ENCODE measurements at places on chromosomes 6 and 20. TPM values are rescaled to one million over a fixed set of nuclear protein-coding genes. Genes with fewer than 3 reads are reported as not detected.

OR2H1 gene
- not detected for total RNA-seq

DNA sequence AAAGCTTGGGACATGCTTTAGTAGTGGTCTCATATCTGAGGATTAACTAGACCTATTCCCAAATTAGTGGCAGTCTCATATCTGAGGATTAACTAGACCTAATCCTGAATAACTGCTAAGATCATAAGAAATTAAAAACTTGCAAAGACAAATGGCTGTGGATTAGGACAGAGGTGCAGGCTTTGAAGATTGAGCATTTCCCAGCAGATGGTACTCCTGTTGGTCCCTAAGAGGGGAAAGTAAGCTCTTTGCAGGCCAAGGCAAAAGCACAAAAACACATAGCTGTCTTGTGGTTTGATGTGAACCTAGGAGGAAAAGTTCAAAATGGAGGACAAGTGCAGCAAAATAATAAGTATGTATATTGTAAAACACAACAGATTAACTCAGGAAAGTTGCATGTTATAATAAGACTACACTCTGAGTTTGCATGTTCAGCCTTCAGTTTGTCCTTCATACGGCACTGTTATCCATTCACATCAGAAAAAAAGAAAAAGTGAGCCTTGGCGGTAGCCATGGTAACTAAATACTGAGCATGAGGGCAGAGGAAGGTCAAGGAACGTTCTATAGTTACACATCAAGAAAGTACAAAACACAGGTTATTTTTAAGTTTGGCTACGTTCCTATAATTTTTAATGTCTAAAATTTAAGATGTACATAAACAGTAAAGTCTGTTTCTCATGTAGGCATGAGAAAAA lies 62.8 kb downstream of the FILIP1 start:
- no peak for DNase-seq

LY6G6C gene
- not detected for total RNA-seq

PDE7B gene
- 18.7 TPM for total RNA-seq

CCN6 gene
- total RNA-seq: not detected

GRCh38 chr20:35451295-35451694 lies 4.1 kb upstream of the CEP250 start:
- DNase-seq: no peak

DNA sequence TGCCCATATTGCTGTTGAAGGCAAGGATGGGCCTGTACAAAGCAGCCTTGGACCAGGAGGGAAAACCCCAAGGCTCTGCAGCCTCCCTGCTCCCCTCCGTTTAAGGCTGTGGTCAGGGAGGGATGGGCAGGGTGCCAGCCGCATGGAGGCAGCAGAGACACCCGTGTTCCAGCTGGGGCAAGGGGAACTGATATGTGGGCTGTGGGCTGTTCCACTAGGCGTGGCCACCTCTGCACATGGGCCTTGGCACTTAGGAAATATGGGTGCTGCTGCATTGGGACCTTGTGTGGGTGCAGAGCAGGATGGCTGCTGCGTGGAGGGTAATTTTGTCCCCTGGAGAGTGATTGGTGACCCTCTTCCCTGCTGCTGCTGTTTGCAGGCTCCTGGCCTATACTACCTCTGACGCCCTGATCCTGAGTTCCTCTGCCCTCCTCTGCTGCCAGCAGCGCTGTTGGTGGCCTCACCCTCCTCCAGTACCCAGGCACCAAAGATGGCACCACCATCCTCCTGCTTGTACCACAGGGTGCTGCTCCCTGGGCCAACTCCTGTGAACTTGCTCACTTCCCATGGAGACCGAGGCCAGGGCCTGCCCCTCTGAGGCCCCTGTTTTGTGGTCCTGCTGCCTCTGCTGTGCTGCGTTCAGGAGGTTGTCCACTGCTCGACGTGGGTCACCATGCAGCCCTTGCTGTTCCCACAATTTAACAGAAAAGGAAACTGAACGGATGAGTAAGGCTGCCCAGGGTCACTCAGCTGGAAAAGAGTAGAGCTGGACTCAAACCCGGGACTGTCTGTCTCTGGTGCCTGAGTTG lies 35.3 kb downstream of the PANK2 start:
- peak; percentile 82 for DNase-seq

DNA sequence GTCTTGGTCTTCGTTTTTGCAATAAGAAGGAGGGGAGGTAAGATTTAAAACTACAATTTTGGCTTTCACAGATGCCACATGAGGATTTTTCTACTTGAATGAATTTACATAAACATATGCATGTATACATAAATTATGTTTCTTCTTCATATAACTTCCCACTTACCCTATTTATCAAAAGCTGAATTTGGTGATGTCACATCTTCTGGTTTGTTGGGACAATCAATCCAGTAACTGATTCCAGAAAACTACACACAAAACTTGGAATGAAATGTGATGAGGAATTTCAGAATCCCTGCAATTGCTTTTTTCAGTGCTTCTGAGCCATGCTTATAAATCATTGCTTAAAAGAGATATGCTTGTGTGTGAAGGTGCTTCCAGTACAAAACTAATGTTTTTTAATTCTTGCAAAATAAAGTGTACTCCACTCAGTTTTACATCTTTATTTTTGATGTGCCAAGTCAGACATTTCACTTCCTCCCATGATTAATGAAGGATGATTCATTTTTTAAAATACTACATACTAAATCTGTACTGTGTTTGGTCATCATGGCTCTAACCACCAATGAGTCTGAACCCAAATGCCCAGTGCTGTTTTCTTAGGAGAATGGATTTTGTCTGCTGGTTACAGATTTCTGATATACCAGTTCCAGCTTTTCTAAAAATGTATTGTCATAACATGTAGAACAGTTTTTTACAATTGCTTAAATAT lies 32.1 kb upstream of the RIN2 start:
- no peak for DNase-seq
